Endodermal cell (in vitro differentiated cells): ENCODE measurements at places on chromosomes 16 and 17. TPM values are rescaled to one million over a fixed set of nuclear protein-coding genes. Genes with fewer than 3 reads are reported as not detected.

DNA sequence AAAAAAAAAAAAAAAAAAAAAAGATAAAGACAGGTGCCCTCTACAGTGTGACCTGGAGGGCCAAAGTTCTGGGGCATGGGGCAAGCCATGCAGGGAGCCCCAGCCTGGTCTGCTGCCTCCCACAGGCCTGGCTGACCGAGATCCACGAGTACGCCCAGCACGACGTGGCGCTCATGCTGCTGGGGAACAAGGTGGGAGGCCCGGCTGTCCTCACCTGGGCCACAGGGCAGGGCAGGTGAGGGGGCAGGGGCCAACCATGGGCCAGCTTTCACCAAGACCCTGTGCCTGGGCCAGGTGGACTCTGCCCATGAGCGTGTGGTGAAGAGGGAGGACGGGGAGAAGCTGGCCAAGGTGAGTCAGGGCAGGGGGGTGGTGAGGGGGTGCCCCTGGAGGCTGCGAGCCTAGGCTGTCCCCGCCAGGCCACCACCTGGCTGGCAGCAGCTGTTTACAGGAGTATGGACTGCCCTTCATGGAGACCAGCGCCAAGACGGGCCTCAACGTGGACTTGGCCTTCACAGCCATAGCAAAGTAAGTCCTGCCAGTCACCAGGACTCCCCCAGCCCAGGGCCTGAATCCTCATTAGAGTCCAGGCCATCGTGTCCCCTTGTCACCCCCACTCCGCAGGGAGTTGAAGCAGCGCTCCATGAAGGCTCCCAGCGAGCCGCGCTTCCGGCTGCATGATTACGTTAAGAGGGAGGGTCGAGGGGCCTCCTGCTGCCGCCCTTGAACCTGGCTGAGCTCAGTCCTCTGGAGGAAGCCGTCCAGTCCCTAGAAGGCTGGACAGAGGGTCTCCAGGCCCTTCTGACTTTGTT, 2.7 kb upstream of the TRAF7 start:
- no peaks in the 10 kb centered on the region for H3K27me3 ChIP-seq
- DNase-seq, result peak; percentile 67
- H3K36me3 ChIP-seq, result peaks cover 35% of the 10 kb centered on the region
- peak overlapping the region; percentile 8 for H3K27ac ChIP-seq
- H3K4me3 ChIP-seq, result peak overlapping the region; percentile 98

DNA sequence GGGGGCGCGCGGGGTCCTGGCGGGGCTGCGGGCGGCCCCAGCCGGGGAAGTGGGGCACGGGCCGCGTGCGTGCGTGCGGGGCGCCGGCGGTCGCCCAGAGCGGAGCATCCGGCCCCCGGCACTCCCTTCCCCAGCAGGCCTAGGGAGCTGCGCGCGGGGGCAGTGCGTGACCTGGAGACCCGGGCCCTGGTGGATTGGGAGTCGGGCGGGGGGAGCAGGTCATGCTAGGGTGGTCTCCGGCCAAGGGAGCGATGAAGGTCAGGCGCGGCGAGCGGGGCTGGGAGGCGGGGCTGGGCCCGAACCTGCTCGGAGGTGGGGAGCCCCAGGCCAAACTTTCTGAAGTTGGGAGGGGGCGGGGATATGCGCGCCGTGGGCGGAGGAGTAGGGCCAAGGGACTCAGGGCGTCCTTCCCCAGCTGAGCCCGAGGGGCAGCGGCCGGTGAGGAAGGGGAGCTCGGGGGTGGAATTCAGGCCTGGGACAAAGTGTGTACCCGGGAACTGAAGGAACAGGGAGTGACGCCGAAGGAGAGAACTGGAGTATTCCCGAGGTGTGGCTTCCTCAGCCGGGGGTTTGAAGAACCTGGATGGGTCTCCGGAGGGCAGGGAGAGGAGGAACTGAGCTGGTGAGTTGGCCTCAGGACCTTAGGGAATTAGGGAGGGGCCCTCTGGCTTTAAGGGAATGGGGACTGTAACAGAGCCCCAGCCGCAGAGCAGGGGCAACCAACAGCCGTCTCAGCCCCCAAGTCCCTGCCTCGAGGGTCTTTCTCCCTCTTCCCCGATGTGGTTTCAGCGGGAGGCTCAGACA, 589 bp downstream of the XYLT2 start:
- H3K4me3 ChIP-seq, result peak overlapping the region; percentile 87
- no peaks in the 10 kb centered on the region for H3K36me3 ChIP-seq
- DNase-seq, result peak; percentile 89
- H3K4me1 ChIP-seq, result peaks cover 10% of the 10 kb centered on the region
- no peak overlapping the region for H3K27ac ChIP-seq
- H3K27me3 ChIP-seq, result peaks cover 10% of the 10 kb centered on the region

GRCh38 chr16:15961060-15961511, 11.7 kb downstream of the ABCC1 start:
- H3K27ac ChIP-seq, result no peak overlapping the region
- peaks cover 2% of the 10 kb centered on the region for H3K36me3 ChIP-seq
- peaks cover 6% of the 10 kb centered on the region for H3K4me1 ChIP-seq
- DNase-seq, result no peak

DNA sequence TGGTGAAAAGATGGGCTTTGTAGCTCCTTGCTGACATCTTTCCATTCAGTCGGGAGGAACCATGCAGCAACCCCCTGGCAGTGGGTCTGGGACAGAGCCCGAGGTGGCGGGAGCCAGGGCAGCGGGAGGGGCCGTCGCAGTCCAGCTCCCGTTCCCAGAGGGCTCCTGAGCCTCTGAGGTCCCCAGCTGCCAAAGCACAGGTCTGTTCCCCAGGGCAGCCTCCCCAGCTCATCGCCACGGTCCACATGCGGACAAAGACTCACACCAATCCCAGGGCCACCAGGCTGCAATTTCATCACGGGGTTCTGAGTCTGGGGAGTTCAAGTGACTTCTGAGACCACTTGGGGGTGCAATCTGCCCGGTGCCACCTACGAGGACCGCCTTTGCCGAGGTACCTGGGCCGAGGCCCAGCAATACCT, 196.0 kb downstream of the RBFOX3 start:
- H3K4me1 ChIP-seq, result no peaks in the 10 kb centered on the region
- DNase-seq, result no peak
- no peak overlapping the region for H3K27ac ChIP-seq
- H3K4me3 ChIP-seq, result no peak overlapping the region

OR3A1 gene
- not detected in 3 replicates for total RNA-seq

TBX4 gene
- not detected in 2 replicates for total RNA-seq
